Activated CD4-positive, CD25-positive, alpha-beta regulatory T cell treated with anti-CD3 and anti-CD28 coated beads, Interleukin-2, amount 50 U/mL, for 72 hours (primary cell): ENCODE measurements at places on chromosomes 1 and 21.
A peak's percentile ranks its signal among the peaks of the same experiment; 100 is the strongest.

DNA sequence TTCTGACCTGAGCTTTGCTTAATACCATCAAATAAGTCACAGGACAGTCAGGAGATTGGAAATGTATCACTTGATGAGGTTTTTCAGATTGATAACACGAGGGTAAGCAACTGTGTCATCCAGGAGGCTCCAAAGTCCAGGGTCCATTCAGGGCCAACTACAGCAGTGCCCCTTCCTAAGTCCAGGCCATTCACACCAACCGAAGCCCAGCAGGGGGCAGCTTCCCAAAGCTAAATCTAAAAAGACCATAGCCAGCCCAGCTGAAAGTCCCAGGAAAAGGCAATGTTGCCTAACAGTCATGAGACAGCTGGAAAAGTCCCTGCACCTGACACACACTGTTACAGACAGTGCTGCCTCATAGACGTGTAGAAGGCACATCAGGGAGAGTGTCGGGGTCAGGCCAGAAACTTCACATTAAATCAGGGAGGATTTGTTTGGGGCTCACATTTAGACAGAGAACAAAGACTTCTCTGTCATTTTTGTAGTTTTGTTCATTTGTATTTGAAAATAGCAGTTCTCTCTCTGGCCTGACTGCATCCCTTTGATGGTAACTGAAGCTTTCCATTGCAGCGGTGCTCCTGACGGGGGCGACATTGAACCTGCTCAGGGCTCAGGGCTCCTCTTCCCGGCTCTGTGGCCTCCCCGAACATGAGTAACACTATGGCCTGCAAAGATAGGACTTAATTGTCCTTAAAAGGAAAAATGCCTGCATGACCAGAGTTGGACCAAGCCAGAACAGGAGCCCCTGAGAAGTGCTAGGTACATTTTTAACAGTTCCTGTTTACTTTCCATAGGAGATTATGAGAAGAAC, 200.4 kb downstream of the NRIP1 start:
- peak; percentile 36 for DNase-seq

DNA sequence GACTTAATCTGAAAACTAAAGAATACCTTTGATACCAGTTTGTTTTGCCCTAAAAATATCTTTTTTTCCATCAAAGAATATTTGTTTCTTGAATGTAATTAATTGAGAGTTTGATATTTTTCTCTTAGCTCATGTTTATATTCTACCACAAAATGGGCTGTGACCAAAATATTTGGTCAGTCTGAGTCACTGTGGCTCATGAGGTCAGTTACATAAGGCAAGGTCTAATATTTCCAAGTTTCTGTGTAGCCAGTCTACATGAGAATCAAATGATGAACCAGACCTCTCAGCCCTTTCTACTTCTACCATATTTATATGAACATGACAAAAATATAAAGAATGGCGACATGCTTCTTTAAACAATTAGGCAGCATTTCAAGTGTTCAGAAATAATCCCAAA, 83.0 kb upstream of the IVNS1ABP start:
- no peak for DNase-seq

DNA sequence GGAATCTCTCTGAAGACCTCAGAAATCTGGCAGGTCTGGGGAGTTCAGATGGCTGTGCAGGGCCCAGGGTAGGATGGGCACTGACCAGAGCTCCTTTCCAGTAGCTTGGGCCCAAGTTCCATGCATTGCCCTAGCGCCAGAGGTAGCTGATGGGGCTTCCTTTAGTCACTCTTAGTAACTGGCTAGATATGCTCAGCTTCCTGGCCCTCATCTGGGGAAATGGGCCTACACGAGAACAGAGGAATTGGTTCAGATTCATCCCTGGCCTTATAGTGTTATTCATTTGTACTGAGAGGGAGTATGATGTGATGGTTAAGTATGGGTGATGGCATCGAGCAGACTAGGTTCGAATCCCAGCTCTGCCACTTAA, 15.5 kb upstream of the PSMB2 start:
- DNase-seq = no peak

DNA sequence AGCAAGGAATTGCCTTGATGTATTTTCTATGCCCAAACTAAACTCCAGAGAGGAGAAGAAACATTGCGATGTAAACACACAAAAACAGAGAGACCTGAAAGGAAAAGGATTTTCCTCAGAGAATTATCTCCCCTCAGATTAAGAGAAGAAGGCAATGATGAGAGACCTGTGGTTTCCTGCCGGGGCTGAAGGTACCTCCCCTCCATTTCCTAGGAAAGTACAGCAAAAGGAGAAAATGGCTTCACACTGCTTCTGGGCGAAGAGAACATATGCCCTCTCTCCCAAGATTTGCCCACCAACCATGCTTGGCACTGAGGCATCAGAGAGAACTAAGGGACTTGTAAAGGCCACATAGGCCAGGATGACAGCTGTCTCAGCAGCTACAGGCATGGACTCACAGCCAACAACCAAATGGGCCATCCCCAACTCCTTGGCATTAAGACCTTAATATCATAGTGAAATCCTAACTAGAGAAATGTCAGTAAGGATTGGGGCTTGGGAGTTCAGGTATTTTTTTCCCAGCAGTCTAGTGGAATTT, 523.0 kb downstream of the PTPRC start:
- no peak for DNase-seq

GRCh38 chr1:46133781-46134350, 1.4 kb upstream of the PIK3R3 start:
- no peak for DNase-seq
